Mesenteric fat pad (tissue), 1 donor: ENCODE measurements at places on chromosomes 12 and 14.

GRCh38 chr14:23439107-23439835, 3.8 kb upstream of the MYH7 start:
- DNase-seq = peak; percentile 75

- DNase-seq = no peak
Measured at GRCh38 chr12:61869796-61870195, 390.4 kb upstream of the USP15 start.

- no peak for DNase-seq
Measured at GRCh38 chr12:49529414-49529813, 9.4 kb upstream of the KCNH3 start.

- DNase-seq = no peak
Measured at GRCh38 chr12:73445658-73446324, 1091.8 kb upstream of the ATXN7L3B start.

- no peak for DNase-seq
Measured at GRCh38 chr12:82326905-82327503, 31.2 kb downstream of the CCDC59 start.

DNA sequence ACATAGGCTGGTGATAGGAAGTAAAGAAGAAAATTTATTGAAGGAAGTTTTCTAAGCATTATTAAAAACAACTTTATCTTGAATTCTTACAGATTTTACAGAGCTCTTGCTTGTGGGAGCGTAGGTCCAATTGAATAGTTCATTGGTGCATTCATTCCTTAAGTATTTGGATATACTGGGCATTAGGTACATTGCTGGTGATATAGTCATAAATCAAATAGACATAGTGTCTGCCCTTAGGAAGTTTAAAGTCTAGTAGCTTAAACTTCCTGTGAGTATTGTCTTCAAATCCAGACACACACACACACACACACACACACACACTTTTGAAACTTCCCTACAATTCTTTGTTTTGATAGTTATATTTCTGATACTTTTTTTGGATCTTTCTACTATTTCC, 226.7 kb downstream of the FUT8 start:
- no peak for DNase-seq

- no peak for DNase-seq
Measured at GRCh38 chr12:90999527-90999926, 5.2 kb downstream of the EPYC start.

- DNase-seq = no peak
Measured at GRCh38 chr14:23696701-23697239, 60.6 kb downstream of the DHRS2 start.

GRCh38 chr14:87940894-87941293, 52.1 kb downstream of the GALC start:
- no peak for DNase-seq

- no peak for DNase-seq
Measured at GRCh38 chr12:122610207-122610606, 83.2 kb downstream of the KNTC1 start.

DNA sequence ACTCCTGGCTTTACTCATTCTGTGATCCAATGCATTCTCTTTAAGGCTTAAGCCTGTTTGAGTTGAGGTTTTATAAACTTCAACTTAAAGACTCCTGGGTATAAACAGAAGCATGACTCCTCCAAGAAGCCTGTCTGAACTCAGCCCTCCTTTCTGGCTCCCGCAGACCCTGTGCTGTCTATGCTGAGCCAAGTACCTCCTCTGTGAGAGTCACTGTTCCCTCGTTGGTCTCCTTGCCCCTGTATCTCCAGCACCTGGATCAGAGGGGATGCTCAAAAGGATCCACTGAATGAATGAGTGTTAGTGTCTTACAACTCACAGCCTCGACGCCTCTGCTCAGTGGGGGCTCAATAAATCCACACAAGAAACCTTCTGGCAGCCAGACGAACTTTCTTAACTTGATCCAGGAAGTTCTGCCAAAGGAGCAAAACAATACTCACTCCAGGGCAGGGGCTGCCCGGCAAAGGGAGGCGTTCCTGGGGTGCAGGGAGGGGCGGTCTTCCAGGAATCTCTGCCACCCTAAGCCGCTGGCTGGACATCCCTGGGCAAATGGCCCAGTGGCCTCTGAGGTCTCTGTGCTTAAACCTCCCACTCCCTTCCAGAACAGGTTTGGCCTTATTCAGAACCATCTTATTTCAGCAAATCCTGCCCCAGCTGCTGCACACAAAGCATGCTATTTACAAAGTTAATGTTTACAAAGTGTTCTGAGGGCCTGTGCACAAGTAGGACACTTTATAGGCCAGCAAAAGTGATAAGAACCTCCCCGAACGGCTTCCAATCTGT, 32.9 kb downstream of the MAP1LC3B2 start:
- no peak for DNase-seq

GRCh38 chr12:29719381-29719780, 64.4 kb downstream of the TMTC1 start:
- no peak for DNase-seq

- no peak for DNase-seq
Measured at GRCh38 chr14:104724407-104724980, 465 bp downstream of the ADSS1 start.

- no peak for DNase-seq
Measured at GRCh38 chr12:9701380-9702154, 31.3 kb downstream of the CLECL1 start.

GRCh38 chr14:91350483-91350812, 67.2 kb downstream of the CCDC88C start:
- no peak for DNase-seq

DNA sequence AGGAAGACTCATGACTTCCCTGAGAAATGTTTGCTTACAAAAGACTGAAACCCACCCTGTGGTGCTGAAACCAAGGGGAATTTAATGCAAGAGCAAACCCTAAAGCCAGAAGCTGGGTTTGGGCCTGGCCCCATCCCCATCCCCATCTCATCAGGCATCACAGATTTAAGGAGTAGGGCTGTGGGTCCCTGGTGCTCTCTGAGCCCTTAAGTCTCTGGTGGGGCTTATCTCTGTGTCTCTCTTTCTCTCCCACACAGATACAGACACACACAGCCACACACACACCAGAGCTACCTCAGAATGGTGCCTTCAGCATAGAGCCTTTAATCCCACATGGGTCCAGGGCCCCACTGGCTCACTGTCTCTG, 237.1 kb downstream of the SLC41A2 start:
- DNase-seq = no peak

DNA sequence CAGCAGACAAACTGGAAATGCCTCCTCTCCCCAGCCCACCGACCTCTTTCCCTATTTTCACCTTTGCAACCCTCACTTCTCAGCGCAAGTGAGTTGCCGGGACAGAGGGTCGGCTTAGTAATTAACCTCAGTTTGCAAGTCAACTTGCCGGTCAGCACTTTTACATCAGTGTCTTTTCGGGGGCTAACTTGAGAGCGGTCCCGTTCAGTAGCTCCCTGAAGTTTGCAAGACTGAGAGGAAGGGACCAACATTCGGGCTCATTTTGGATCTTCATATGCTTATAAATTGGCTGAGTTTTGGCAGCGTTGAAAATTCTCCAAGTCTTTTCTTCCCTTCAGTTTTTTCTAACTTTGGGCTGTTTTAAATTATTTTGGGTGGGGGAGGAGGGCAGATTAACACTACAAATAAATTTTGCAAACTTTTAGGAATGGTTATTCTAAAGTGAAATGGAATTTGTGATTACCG, 846 bp downstream of the BRMS1L start:
- DNase-seq = no peak

GRCh38 chr12:32312049-32312670, 87.2 kb upstream of the FGD4 start:
- DNase-seq = no peak

- no peak for DNase-seq
Measured at GRCh38 chr14:32607399-32607798, 278.3 kb downstream of the AKAP6 start.

DNA sequence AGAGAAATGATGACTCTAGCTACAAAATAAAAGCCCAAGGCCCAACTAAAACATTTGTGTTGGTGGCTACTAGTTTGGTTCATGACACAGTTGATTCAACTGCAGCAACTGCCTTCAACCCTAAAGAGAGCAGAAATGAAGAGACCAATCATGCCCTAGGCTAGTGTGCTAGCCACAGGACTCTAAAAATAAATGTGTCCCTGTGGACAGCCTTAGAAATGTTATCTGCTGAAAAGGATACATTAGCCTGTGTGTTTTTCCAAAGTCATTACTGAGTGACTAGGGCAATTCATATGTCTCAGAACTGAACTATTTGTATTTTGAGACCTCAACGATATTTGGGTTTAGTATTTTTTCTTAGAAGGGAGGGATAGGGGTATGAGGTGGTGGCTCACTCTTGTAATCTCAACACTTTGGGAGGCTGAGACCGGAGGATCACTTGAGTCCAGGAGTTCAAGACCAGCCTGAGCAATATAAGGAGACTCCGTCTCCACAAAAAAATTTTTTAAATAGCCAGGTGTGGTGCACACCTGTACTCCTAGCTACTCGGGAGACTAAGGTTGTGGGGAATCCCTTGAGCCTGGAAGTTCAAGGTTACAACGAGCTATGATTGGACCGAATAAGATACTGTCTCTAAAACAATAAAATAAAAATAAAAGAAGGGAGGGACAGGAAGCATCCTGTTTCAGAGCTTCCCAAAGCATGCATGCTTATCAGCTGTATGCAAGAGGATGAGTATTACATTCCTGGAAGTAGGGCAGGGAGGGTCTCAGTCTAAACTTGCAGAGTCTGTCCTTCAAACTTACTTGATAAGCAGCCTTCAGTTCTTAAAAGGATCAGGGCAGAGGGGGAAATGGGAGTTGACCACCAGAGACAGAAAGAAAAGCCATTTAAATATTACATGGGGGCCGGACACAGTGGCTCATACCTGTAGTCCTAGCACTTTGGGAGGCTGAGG, 29.6 kb upstream of the NAP1L1 start:
- DNase-seq = no peak

DNA sequence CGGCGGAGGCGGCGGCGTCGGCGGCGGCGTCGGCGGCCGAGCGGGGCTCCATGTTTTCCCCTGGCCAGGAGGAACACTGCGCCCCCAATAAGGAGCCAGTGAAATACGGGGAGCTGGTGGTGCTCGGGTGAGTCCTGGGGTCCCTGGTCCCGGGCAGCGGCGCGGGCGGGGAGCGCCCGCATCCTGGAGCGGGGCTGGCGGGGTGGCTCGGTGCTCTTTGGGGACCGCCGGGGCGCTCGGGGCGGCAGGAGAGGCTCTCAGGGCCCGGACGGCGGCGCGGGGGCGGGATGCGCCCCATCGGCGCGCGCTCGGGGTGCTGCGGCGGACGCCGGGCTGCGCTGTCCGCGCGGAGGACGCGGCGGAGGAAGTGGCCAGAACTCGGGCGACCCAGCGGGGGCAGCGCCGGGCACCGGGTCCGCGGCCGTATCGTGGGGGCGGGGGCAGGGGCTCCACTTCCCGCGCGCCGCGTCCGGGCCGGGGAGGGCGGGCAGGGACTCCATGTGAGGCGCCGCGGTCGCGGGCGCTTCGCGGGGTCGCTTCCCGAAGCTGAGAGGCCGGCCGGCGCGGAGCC, 485 bp downstream of the PELI2 start:
- peak; percentile 92 for DNase-seq

GRCh38 chr14:83712418-83713129, 1817.4 kb upstream of the FLRT2 start:
- no peak for DNase-seq

DNA sequence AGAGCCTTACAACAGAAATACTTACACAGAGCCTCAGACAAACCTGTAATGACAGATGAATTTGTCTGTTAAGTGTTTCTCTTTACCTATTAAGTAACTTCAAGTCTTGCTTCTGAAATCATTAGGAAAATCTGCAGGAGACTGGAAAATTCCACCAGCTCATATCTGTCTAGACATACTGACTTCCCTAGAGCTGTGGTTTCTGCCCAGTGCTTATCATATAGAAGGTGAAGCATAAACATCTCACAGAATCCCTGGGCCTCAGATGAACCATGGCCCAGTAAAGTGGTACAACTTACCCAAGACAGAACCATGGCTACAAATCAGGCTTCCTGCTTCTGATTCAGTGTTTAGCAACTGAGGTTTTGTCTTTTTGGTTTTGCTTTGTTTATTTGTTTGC, 91.6 kb downstream of the EGLN3 start:
- no peak for DNase-seq

GRCh38 chr14:98162856-98163805, 1108.9 kb downstream of the BCL11B start:
- DNase-seq = no peak

GRCh38 chr14:31411218-31411727, 9.1 kb downstream of the HEATR5A start:
- DNase-seq = no peak

DNA sequence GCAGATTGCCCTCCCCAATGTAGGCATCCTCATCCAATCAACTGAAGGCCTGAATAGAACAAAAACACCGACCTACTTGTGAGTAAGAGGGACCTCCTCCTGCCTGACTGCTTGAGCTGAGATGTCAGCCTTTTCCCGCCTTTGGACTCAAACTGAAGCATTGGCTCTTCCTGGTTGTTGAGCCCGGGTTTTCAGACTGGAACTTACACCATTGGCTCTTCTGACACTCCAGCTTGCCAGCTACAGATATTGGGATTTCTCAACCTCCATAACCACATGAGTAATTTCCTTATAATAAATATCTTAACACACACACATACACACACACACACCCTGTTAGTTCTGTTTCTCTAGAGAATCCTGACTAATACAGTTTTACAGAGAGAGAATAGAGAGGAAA, 173.4 kb upstream of the NTF3 start:
- DNase-seq = no peak

GRCh38 chr14:92459950-92460421, 53.6 kb upstream of the RIN3 start:
- no peak for DNase-seq

GRCh38 chr12:31117203-31118011, 43.7 kb downstream of the DDX11 start:
- DNase-seq = peak; percentile 88

GRCh38 chr12:122927756-122928403, 32.0 kb upstream of the VPS37B start:
- DNase-seq = no peak

GRCh38 chr14:29220072-29220471, 453.5 kb downstream of the FOXG1 start:
- DNase-seq = no peak

DNA sequence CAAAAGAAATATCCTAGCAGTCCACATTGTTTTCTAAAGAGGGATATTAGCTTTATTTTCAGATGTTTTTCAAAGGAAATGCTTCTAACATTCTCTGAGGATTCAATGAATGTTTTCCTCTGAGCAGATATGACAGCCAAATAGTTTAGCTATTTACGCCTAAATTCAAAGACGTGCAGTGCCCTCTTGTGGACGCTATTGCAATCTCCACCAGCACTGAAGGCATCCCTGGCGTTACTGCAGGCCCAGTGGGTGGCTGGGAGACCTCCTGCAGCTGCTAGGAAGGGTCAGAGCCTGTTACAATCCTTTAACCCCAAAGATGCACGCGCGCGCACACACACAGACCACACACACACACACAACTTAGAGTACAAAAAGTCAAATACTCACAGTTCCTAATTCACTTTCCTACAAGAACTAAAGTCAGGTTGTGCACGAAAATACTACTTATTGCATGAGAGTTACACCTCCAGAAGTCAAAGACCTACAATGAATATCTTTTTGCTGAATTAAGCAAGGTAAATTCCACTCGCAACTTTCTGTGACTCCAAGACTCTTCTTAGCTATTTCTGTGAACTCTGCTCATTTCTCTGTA, 589.3 kb upstream of the TMEM132C start:
- no peak for DNase-seq
